Stimulated activated CD4-positive, alpha-beta T cell treated with anti-CD3 and anti-CD28 coated beads, Interleukin-1b, Interleukin-23, amount 100 ng/mL, for 4 hours (primary cell): ENCODE measurements at places on chromosomes 5 and 9.

- no peak for DNase-seq
Measured at GRCh38 chr5:79464695-79465332, 49.1 kb downstream of the HOMER1 start.

GRCh38 chr9:125462861-125463291 is 201.2 kb downstream of the GAPVD1 start:
- no peak for DNase-seq

DNA sequence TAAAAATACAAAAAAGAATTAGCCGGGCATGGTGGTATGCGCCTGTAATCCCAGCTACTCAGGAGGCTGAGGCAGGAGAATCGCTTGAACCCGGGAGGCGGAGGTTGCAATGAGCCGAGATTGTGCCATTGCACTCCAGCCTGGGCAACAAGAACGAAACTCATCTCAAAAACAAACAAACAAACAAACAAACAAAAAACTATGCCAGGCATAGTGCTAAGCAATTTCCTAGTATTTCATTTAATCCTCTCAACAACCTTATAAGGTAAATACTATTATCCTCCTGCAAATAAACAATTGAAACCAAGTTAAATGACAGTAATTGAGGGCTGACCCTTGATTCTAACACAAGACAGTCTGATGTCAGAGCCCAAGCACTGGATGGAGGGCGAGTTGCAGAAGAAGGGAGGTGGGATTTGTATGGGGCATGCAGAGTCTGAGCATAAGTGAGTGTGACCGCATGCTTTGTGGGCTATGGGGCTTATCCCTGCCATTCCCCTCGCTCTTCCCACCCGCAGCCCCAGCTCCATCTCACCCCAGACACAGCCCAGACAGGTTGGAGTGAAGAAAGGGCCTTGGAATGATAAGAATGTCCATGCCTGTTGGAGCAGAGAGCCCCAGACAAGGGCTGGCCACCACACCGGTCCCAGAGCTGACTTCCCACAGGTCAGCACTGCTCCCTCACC is 24.3 kb upstream of the RPS14 start:
- DNase-seq: no peak

GRCh38 chr9:73643379-73644013 is 491.8 kb downstream of the ANXA1 start:
- no peak for DNase-seq

DNA sequence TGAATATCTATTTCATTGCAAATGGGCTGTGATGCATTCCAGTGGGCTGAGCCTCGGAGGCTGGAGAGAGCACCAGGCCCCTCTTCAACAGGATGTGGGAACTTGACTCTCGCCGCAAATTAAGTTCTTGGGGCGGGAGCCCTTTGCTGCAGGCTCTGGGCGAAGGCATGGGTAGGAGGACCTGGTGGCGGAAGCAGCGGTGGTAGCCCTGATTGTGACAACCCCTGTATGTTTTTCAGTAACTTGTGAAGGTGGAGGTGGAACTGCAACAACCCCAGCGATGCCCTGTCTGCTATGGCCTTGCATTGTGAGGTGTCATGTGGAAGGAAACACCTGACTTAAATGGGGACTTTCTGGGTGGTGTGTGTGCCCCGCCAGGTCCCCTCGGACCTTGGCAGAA is 9.4 kb downstream of the FYB1 start:
- DNase-seq: no peak

DNA sequence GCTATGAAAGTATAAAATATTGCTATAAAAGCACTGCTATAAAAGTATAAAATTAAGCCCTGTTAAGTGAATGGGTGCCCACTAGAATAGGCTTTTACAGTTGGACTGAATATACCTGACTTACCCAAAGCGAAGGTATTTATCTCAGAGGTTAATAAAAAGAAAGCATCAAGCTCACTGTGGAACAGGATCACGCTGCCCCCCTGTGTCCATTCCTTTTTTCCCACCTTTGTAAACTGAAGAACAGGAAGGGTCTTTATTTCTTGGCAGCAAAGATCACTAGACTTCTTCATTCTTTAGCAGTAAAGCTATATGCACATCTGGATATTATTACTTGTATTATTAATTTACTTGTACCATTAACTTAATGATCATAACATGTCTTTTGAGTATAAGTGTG is 22.1 kb upstream of the PLPP6 start:
- DNase-seq: no peak

- no peak for DNase-seq
Measured at GRCh38 chr5:72883850-72884249, 67.4 kb downstream of the TNPO1 start.

GRCh38 chr5:168463081-168463480 is 23.2 kb upstream of the RARS1 start:
- DNase-seq: no peak

DNA sequence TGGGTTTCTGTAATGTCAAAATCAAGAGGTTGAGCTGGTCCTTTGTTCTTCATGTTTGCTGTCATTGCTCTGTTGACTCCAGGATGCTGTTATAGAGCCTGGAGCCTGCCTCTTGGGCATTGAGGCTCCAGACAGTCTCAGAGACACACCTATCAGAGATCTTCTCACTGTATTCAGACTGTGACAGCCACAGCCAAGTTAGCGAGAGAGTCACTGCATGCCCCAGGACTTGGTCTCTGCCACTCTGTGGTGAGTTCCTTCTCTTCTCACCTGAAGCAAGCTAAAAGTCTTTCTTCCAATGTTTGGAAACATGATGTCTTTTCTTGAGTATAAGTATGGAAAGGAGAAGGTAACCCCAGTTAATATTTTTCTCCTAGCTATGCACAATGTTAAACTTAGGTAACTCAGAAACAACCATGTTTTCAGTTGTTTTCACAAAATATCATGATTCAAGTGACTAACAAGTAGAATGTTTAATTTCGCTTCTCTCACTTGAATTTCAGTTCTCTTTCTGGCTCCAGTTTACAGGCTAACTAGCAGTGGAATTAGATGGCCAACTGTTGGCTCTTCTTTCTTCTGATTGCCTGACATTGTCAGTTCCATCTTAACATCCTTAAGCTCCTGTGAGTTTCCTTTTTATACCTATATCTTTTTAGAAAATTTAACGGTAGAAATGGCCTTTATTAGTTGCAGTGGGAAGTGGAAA is 20.6 kb upstream of the ZFYVE16 start:
- no peak for DNase-seq

GRCh38 chr5:53006911-53007890 is 18.0 kb downstream of the ITGA2 start:
- no peak for DNase-seq

- DNase-seq: no peak
Measured at GRCh38 chr5:76337953-76338451, 65.1 kb upstream of the IQGAP2 start.

DNA sequence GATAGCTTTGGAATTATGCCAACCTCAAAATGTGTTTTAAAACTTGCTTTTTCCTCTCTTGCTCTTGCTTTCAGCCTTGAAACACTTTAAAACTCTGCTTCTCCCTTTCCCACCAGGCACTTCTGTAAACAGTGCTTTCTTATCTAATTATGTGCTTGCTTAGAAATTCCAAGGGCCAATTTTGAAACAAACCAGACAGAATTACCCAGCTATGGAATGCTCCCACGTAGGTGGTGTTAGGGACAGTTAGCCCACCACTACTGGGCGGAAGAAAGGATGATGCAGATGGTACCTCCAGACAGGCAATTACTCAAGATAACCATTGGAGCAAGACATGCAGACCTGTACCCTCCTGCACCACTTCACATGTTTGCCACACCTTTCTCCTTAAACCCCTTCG is 523.0 kb upstream of the PTPRD start:
- no peak for DNase-seq

DNA sequence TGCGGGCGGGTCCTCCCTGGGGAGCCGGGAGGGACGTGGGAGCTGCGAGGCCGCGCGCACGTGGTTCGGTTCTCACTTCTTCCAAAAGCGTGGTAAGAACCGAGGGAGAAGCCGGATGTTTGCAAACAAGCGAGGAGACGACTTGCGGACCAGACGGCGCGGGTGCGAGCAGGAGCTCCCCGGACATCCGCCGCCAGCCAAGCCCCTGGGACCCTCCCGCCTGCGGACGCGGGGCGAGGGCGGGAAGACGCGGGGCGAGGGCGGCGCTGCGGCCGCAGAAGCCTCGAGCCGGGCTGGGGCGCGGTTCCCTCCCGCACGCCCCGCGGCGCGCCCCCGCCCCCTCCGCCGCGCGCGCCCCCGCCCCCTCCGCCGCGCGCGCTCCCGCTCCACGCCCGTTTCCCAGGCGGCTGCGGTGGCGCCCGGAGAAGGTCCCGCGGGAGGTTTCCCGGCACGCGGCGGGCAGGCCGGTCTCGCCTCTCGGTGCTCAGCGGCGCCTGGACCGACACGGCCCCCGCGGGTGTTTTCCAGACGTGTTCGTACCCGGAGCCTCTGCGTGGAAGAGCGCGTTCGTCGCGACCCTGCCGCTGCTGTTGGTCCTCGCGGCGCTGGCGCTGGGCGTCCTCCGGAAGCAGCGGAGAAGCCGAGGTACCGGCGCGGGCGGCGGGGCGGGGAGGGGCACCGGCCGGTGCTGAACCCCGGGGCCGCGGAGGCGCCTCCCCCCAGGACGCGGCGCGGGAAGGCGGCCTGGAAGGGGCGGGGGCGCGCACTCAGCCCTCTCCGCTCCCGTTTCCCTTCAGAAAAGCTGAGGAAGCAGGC is 12.8 kb downstream of the BTNL9 start:
- DNase-seq: no peak

DNA sequence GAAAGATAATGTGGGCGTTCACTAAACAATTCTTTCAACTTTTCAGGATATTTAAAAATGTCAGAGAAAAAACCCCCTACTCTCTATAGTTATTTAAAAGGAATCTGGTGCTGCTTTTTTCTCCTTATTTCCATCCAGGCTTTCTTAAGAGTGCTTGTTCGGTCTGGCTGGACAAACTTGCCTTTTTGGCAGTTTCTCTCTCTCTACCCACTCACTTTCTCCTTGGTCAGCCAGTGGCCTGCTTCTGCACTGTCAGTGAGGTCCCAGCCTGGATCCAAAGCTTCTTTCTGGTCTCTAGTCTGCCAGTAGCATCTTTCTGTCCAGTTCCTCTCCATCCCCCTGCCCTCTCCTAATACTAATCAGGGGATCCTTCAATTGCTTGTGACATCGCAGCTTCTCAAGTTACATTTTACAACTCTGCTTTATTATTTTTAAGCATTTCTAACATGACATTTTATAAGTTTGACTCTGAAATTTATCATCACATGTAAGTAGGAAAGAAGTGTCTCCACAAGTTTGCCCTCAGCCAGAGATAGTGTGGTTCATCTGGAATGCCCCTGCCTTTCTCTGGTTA is 50.4 kb downstream of the PIK3R1 start:
- DNase-seq: no peak

DNA sequence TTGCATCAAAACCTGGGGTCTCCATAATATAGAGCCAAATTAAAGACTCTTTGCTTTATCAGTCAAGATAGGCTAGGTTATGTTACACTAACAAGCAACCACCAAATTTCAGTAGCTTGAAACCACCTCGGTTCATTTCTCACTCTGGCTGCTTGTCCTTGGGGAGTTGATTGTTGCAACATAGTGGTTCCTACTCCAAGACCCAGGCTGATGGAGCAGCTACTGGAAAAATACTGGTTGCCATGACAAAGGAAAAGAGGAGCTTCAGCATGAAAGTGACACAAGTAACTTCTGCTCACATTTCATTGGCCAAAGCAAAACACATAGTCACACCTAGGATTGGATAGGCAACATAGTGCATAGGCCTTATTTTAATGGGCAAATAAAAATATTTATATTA is 18.5 kb upstream of the RCL1 start:
- DNase-seq: no peak

GRCh38 chr9:16039218-16039987 is 486.6 kb downstream of the CCDC171 start:
- no peak for DNase-seq

GRCh38 chr5:154157483-154158378 is 32.8 kb upstream of the GALNT10 start:
- DNase-seq: no peak

GRCh38 chr9:4022435-4023067 is 277.3 kb downstream of the GLIS3 start:
- DNase-seq: no peak

DNA sequence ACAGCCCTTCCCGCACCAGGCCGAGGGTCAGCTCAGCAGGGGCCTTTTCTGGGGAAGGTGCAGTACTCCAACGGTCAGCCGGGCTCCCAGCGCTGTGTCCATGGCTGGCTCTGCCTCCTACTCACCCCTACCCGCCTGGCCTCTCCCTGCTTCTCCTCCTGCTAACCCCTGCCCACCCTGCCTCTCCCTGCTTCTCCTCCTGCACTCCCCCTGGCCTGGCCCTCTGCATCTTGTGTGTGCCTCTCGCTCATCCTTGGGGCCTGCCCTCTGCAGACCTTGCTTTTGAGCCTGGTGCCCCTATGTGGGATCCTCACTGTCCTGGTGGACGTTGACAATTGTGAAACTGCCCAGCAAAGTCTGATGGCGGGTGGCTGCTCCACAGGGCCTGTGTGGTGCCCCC is 274.6 kb upstream of the IRX2 start:
- no peak for DNase-seq

- DNase-seq: no peak
Measured at GRCh38 chr5:23763170-23763569, 255.8 kb downstream of the PRDM9 start.

GRCh38 chr5:80958616-80959015 is 1.5 kb upstream of the RASGRF2 start:
- DNase-seq: no peak

DNA sequence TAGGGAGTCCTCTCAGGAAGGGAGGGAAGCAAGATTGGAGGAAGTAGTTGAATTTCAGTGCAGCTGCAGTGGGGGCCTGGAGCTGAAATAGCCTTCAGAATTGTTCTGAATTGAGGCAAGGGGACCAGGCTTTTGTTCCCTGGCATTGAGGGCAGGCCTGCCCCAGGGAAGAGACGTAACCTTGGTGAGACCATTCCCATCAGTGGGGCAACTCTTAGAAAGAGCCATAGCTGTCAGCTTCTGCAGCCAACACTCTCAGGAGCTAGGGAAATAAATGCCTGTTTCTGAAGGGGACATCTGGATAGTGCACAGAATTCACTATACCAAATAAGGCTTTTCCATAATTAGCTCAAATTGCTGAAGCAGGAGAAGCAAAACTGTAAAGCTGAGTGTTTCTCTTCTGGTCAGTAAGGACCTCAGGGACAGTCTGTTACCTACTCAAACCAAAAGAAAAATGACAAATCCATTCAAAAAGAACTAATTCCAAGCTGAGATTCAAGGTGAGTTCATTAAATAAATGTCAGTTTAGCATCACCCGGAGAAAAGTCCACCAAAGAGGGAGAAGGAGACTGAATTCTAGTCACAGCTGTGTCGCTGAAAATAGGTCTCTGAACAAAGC is 44.0 kb downstream of the LYRM7 start:
- DNase-seq: no peak

DNA sequence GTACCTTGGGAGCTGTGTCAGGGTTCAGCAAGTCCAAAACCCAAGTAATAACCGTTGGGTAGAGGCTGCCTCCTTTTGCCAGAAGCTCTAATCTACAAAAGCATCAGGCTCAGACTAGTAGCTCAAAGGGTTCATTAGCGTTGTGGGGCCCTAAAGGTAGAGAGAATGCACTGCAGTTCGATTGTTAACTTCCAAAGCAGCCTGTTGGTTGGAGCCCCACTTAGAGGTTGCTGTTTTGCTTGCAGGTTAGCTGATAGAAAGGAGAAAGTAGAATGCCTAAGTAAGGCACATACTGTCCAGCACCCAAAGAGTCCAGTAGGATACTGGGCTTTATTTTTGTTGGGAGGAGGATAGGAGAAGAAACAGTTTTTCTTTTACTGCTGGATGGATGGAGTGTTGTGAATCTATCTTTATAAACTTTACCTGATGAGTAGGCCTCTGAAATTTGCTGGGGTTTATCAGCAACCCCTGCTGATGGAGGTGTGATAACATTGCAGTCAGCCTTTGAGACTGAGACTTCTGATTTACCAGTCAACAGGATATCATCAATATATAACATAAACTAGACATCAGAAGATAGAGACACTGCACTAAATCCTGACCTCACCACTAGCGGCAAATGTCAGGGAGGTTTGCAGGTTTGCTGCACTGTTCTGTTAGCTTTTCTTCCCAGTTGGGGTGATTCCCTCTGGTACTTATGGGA is 34.8 kb downstream of the ZNF131 start:
- DNase-seq: no peak
